ENCODE measurements at places on chromosomes 13 and 19.
A peak's percentile ranks its signal among the peaks of the same experiment; 100 is the strongest.

DNA sequence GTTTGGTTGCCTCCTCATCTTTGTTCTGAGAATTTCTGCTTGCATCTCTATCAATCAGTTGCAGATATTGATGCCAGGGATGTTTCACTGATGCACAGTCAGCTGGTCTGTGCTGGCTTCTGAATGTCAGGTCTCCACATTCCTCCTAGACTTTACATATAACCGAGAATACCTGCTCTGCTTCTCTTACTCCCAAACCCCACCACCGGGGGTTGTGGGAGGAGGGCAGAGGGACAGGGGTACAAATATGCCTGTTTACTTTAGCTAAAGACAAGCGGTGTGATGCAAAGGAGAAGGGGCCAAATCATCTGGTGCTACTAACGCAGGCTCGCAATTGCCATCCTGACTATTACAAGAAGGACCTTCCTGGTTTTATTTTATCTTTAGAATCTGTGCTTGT is 17.4 kb upstream of the KLHL1 start:
- DNase-seq: no peak
- no peak overlapping the region for H3K4me3 ChIP-seq
- no peaks in the 10 kb centered on the region for H3K27me3 ChIP-seq
- no peaks in the 10 kb centered on the region for H3K36me3 ChIP-seq
- H3K4me1 ChIP-seq: no peaks in the 10 kb centered on the region

DNA sequence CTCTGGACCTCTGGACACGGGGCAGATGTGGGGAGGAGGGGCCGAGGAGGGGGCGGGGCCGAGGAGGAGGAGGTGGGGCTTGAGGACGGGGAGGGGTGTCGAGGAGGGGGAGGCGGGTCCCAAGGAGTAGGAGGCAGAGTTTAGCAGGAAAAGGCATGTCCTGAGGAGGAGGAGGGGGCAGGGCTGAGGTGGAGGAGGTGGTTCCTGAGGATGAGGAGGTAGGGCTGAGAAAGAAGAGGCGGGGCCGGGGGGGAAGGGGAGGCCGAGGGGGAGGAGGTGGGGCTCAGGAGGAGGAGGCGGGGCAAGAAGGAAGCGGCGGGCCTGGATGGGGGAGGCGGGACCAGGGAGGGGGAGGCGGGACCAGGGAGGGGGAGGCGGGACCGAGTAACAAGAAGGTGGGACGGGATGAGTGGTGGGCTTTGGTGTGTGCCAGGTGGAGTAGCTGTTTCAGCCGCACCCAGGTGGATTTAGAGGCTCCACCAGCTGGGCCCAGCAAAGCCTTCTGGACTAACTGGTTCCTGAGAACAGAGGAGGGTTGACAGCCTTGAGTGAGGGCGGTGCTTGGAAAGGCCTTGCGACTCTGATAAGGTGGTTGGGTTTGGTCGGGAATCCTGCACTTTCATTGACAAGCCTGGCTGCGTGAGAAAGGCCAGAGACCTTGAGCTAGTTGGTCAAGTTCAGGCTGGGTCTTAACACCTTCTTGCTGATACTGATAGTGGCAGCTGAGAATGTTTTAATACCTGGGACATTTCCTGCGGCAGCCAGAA is 7.7 kb downstream of the TECR start:
- no peak overlapping the region for H3K4me3 ChIP-seq
- H3K4me1 ChIP-seq: peaks cover 17% of the 10 kb centered on the region
- H3K27ac ChIP-seq: no peak overlapping the region
- H3K27me3 ChIP-seq: no peaks in the 10 kb centered on the region
- DNase-seq: no peak

DNA sequence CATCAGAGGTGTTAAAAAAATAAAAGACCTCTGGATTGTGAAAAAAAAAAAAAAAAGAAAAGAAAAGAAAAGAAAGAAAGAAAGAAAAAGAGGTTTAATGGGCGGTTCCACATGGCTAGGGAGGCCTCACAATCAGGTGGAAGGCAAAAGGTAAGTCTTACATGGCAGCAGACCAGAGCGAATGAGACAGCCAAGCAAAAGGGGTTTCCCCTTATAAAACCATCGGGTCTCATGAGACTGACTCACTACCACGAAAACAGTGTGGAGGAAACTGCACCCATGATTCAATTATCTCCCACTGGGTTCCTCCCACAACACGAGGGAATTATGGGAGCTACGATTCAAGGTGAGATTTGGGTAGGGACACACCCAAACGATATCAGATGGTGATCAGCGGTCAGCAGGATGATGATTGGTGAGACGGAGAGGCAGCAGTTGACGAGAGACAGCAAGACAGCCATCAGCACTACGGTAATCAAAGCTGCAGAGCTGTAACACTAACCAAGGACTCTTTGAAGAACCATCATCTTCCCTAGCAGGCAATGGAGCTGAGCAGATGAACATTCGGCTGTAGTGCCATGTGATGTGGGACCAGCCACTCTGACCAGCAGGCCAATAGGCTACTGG is 3.9 kb upstream of the CD209 start:
- H3K4me1 ChIP-seq: peaks cover 54% of the 10 kb centered on the region
- peaks cover 2% of the 10 kb centered on the region for H3K36me3 ChIP-seq
- H3K27me3 ChIP-seq: no peaks in the 10 kb centered on the region
- DNase-seq: peak; percentile 47

GRCh38 chr19:44623080-44623479 is 9.7 kb downstream of the IGSF23 start:
- H3K27ac ChIP-seq: no peak overlapping the region
- no peak for DNase-seq
- H3K36me3 ChIP-seq: no peaks in the 10 kb centered on the region
- H3K27me3 ChIP-seq: peaks cover 15% of the 10 kb centered on the region
- H3K4me3 ChIP-seq: no peak overlapping the region

GRCh38 chr13:31982540-31982939 is 49.0 kb upstream of the FRY start:
- H3K36me3 ChIP-seq: no peaks in the 10 kb centered on the region
- no peaks in the 10 kb centered on the region for H3K27me3 ChIP-seq
- peaks cover 6% of the 10 kb centered on the region for H3K4me1 ChIP-seq
- H3K27ac ChIP-seq: no peak overlapping the region
- H3K4me3 ChIP-seq: no peak overlapping the region

DNA sequence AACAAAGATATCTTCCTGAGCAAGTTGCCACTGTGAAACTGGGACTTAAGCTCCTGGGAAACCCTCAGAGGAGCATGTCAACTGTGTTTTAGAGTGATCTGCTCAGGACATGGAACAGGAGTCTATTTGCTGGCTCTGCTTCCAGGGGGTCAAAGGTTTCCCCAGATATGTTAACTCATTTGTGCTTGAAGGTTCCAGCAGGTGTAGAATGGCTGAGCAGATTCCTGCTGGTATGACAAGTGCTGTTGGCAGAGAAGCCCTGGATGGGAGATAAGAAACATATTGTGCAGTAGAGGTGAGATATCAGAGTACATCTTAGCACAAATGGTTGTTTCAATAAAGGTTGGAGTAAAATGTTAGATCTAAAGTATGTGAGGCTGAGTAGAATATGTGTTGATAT is 282.7 kb upstream of the DACH1 start:
- no peak for DNase-seq
- no peak overlapping the region for H3K4me3 ChIP-seq
- no peak overlapping the region for H3K27ac ChIP-seq

DNA sequence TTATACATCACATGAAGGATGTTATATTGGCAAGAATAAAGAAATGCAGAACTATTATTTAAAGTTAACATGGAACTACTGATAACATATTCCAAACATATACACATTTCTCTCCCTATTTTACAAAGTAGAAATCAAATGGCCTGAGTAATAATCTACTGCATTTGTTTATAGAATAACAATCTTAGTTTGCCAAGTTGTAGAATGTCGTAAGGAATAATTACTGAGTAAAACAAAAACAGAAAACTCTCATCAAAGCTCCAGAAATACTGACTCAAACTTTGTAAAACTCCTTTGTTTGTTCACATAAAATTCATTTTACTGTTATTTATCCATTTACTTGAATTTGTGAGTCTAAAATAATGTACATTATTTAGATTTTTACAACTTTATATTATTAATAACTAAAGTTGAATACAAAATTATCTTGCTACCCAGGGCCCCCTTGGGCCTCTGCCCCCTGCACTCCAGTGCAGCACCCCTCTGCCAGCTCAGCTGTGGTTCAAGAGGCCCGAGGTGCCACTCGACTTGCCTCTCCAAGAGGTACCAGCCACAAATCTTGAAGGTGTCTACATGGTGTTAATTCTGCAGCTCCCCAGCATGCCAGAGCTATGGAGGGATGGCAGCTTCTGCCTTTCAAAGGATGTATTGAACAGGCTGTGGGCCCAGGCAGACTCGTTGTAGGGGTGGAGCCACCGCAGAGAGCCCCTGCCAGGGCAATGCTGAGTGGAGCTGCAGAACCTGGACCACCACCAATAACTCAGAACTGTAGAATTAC is 2819.7 kb downstream of the PCDH9 start:
- H3K27me3 ChIP-seq: no peaks in the 10 kb centered on the region
- H3K4me1 ChIP-seq: no peaks in the 10 kb centered on the region

DNA sequence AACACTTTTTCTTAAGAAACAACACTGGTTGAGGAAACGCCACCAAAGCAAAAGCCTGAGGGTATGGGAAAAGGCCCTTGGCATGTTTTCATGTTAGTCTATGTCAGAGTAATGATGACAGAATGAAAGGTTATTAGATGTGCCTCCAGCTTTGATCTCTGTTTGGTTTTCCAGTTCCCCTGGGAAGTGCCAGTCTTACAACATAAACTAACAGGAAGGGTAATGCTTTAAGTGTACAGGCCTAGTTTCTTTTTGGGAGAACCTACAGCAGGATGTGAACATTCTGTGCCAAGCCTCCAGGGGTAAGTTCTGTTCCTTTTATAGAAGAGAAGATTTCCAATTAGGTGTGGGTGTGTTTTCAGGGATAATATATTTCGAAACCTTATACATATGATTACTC is 121.7 kb downstream of the FNDC3A start:
- H3K4me1 ChIP-seq: no peaks in the 10 kb centered on the region
- no peak overlapping the region for H3K4me3 ChIP-seq

GRCh38 chr13:44843403-44843802 is 145.9 kb downstream of the NUFIP1 start:
- H3K27me3 ChIP-seq: peaks cover 2% of the 10 kb centered on the region
- H3K27ac ChIP-seq: no peak overlapping the region
- H3K4me1 ChIP-seq: no peaks in the 10 kb centered on the region

GRCh38 chr19:54307389-54308020 is 5.5 kb downstream of the LILRA5 start:
- peaks cover 13% of the 10 kb centered on the region for H3K4me1 ChIP-seq
- no peak for DNase-seq
- no peak overlapping the region for H3K27ac ChIP-seq
- no peak overlapping the region for H3K4me3 ChIP-seq
- H3K36me3 ChIP-seq: no peaks in the 10 kb centered on the region

DNA sequence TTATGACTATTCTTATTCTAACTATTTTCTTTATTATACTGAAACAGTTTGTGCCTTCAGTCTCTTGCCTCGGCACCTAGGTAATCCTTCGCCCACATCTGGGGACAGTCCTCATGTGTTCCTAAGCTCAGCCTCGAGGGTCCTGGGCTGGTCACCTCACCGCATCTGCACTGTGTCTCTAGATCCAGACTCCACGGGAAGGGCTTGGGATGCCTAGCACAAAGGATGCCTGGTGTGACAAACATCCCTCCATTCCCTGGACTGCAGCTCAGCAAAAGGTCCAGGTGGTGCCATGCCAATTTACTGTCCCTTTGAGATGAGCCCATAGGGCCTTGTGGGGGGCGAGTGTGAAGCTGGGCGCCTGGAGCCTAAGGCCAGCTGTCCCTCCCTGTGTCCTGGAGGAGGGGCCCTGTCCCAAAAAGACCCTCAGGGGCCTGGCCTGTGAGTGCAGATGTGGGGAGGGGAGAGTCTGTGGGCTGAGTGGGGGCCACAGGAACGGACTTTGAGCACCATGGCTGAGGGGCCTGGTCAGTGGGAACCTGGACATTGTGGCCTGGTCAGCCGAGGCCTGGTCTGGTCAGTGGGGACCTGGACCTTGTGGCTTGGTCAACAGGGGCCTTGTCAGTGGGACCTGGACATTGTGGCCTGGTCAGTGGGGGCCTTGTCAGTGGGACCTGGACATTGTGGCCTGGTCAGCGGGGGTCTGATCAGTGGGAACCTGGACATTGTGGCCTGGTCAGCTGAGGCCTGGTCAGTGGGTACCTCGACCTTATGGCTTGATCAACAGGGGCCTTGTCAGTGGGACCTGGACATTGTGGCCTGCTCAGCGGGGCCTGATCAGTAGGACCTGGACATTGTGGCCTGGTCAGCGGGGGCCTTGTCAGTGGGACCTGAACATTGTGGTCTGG is 45.1 kb upstream of the TPM4 start:
- no peak for DNase-seq
- H3K4me3 ChIP-seq: no peak overlapping the region
- H3K36me3 ChIP-seq: no peaks in the 10 kb centered on the region
- H3K27me3 ChIP-seq: no peaks in the 10 kb centered on the region
- H3K27ac ChIP-seq: no peak overlapping the region

- peaks cover 37% of the 10 kb centered on the region for H3K36me3 ChIP-seq
- no peaks in the 10 kb centered on the region for H3K27me3 ChIP-seq
- H3K4me3 ChIP-seq: peak overlapping the region; percentile 87
- DNase-seq: peak; percentile 50
- H3K4me1 ChIP-seq: peaks cover 25% of the 10 kb centered on the region
Measured at GRCh38 chr19:1028062-1028926, 1.9 kb downstream of the CNN2 start.

GRCh38 chr19:36838784-36839324 is 667 bp upstream of the ZNF790 start:
- no peaks in the 10 kb centered on the region for H3K27me3 ChIP-seq
- no peak overlapping the region for H3K4me3 ChIP-seq
- peaks cover 2% of the 10 kb centered on the region for H3K4me1 ChIP-seq

GRCh38 chr19:46294494-46294893 is 2.3 kb upstream of the HIF3A start:
- H3K36me3 ChIP-seq: no peaks in the 10 kb centered on the region
- no peaks in the 10 kb centered on the region for H3K4me1 ChIP-seq
- DNase-seq: no peak
- H3K4me3 ChIP-seq: no peak overlapping the region
- H3K27ac ChIP-seq: no peak overlapping the region
- peaks cover 26% of the 10 kb centered on the region for H3K27me3 ChIP-seq

DNA sequence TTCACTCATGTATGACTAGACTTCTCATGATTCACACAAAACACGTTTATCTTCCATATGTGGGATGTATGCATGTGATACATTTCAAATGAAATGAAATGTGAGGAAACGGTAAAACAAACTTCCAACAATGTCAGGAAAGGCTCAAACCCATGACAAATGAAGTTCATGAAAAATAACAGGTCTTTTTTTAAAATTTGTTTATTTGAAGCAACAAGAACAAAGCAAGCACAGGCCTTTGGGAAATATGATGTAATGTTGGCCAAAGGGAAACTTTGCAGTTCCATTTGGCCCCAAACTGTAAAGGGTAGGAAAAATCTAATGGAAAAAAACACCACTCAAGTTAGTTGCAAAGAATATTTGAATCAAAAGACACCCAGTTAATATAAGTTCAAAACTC is 463.8 kb upstream of the ARGLU1 start:
- DNase-seq: no peak
- no peaks in the 10 kb centered on the region for H3K36me3 ChIP-seq
- no peak overlapping the region for H3K27ac ChIP-seq
- H3K4me1 ChIP-seq: no peaks in the 10 kb centered on the region
- H3K27me3 ChIP-seq: no peaks in the 10 kb centered on the region

Measured in activated B cell treated with CpG ODN at 0.5 μM for 24 hours (primary cell).